Naive thymus-derived CD8-positive, alpha-beta T cell (primary cell): ENCODE measurements at places on chromosomes 11 and 22. TPM values are rescaled to one million over a fixed set of nuclear protein-coding genes. Genes with fewer than 3 reads are reported as not detected.
A peak's percentile ranks its signal among the peaks of the same experiment; 100 is the strongest.

The MS4A4A gene
- not detected for total RNA-seq

The PATE2 gene
- not detected for total RNA-seq

The LMO2 gene
- 0.47 TPM for total RNA-seq

The NCF4 gene
- total RNA-seq: 3.1 TPM

- peak overlapping the region; percentile 91 for H3K4me3 ChIP-seq
- H3K4me1 ChIP-seq: peaks cover 38% of the 10 kb centered on the region
- H3K36me3 ChIP-seq: peaks cover 1% of the 10 kb centered on the region
- H3K27me3 ChIP-seq: no peaks in the 10 kb centered on the region
- no peak for DNase-seq
- peak overlapping the region; percentile 90 for H3K27ac ChIP-seq
Observed at GRCh38 chr22:46674906-46675305, 54.7 kb downstream of the GRAMD4 start.

DNA sequence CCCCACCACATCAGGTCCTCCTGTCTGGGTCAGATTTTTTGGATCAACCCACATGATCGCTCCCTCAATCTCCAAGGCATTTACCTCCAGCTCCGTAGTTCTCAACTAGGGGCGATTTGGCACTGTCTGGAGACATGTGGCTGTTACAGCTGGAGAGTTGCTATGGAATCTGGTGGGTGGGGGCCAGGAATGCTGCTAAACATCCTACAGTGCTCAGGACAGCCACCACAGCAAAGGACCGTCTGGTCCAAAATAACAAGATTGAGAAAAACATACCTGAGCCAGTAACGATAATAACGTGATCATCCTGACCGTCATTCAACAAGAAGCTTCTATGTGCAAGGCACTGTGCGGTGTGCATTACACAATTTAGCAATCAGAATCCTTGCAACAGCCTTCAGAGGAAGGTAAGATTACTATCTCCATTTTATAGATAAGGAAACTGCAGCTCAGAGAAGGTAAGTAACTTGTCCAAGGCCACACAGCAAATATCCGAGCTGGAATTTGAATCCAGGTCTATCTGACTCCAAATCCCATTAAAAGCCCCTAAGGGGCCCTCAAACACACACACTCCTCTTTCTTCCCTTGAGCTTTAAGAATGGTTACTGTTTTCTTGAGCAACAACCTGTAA lies 14.3 kb upstream of the CRY2 start:
- H3K4me3 ChIP-seq: no peak overlapping the region
- H3K4me1 ChIP-seq: peaks cover 10% of the 10 kb centered on the region
- H3K27ac ChIP-seq: no peak overlapping the region
- H3K27me3 ChIP-seq: peaks cover 6% of the 10 kb centered on the region
- no peaks in the 10 kb centered on the region for H3K36me3 ChIP-seq

DNA sequence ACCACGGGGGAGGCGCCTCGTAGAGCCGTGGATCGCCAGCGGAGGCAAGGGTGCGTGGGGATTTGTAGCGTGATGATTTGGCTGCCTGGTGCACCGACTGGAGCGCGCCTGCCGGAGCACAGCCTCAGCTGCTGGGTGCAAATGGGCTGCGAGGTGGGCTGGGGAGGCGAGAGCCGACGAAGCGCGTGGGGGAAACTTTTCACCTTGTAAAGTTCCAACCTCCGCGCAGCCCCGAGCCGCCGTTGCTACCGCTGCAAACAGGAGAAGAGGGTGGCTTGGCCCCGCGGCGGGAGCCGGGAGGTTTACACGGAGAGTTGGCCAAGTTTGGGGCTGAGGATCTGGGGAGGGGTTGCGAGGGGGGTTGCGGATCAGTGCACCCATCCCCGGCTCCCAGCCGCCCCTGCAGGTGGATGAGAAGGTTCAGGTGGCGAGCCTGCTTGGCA lies 528 bp downstream of the FAT3 start:
- H3K4me3 ChIP-seq: no peak overlapping the region
- peaks cover 36% of the 10 kb centered on the region for H3K27me3 ChIP-seq
- DNase-seq: no peak
- H3K36me3 ChIP-seq: no peaks in the 10 kb centered on the region
- no peak overlapping the region for H3K27ac ChIP-seq

- DNase-seq: no peak
- no peaks in the 10 kb centered on the region for H3K4me1 ChIP-seq
- H3K4me3 ChIP-seq: no peak overlapping the region
- H3K27me3 ChIP-seq: peaks cover 26% of the 10 kb centered on the region
- no peak overlapping the region for H3K27ac ChIP-seq
- no peaks in the 10 kb centered on the region for H3K36me3 ChIP-seq
Observed at GRCh38 chr22:43745783-43746356, 66.2 kb downstream of the EFCAB6 start.

DNA sequence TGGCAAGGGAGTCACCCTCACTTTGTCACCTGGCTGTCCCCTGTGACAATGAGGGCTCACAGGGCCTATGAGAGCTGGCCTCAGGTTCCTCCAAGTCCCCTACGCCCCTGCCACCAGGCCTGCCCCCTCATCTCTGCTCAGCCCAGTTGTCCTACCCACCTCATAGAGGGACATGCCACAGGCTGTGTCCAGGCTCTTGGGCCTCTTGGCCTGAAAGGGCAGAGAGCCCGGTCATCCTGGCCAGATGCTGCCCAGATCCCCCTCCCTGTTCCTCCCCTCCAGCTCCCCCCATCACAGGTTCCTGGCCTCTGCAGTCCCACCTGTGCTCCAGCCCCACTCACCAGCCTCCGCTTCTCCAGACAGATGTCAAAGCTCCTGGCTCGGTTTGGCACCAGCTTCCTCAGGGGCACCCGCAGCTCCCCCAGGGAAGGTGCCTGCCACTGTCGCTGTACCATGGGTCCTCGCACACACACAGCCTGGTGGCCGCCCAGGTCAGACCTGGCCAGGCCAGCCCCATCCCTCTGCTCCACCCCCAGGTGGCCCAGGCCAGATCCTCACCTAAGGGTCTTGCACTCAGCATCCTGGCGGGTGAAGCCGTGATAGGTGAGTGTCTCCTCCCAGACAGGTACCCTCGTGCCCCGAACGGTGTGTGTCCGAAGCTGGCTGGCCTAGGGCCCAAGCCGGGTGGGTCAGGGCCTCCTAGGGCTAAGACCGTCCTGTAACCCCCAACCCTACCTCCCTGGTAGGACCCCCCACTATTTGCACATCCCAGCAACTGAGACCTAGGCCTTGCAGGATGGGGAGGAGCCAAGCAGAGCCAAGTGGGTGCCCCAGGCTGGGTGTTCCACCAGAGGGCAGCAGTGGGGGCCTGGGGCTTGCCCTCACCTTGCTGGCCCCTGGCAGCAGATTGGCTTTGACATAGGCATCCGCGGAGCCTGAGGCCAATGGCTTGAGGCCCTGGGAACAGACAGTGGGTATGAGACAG lies 8.3 kb downstream of the NDUFV1 start:
- H3K4me3 ChIP-seq: peak overlapping the region; percentile 88
- peak; percentile 55 for DNase-seq
- H3K27ac ChIP-seq: peak overlapping the region; percentile 98
- peaks cover 3% of the 10 kb centered on the region for H3K36me3 ChIP-seq
- peaks cover 12% of the 10 kb centered on the region for H3K4me1 ChIP-seq

DNA sequence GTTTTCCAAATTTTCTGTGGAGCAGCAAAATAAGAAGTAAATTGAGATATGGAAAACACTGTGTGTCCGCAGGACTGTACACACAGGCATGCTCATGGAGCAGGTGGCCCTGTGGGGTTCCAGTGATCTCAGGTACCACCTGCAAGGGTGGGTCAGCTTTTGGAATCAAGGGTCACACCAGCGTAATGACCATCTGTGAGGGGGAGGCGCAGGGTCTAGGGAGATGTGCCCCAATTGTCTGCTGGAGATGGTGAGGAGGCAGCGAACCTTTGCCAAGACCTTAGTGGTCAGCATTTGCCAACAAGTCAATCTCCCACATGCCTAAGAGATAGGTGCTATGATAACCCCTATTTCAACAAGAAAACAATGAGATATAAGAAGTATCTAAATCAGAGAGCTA lies 49.4 kb downstream of the SHANK2 start:
- H3K27me3 ChIP-seq: peaks cover 3% of the 10 kb centered on the region
- H3K36me3 ChIP-seq: no peaks in the 10 kb centered on the region
- H3K4me3 ChIP-seq: no peak overlapping the region
- no peaks in the 10 kb centered on the region for H3K4me1 ChIP-seq

DNA sequence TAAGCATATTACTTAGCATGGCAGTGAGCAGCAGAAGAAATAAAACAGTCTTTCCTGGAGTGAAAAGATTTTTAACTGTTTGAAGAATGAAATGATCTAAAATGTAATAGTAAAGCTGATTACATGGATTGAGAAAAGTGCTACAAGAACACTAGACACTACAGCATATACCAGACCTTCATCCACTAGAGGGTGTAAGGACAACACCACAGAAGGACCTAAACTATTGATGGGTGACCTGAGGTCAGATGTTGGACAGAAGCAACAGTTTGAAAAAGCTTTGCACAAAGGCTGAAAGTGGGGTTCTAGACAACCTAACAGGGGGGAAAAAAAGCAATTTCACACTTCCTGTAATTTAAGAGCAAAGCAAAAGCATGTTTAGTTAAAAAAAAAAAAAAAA lies 97.7 kb downstream of the RBFOX2 start:
- H3K4me3 ChIP-seq: no peak overlapping the region
- no peaks in the 10 kb centered on the region for H3K4me1 ChIP-seq
- H3K27me3 ChIP-seq: peaks cover 2% of the 10 kb centered on the region
- DNase-seq: no peak
- H3K36me3 ChIP-seq: no peaks in the 10 kb centered on the region

- H3K36me3 ChIP-seq: no peaks in the 10 kb centered on the region
- no peak for DNase-seq
- peaks cover 28% of the 10 kb centered on the region for H3K27me3 ChIP-seq
Observed at GRCh38 chr11:92967867-92968266, 1.6 kb upstream of the MTNR1B start.

- H3K4me3 ChIP-seq: no peak overlapping the region
- H3K27me3 ChIP-seq: peaks cover 21% of the 10 kb centered on the region
- DNase-seq: no peak
- no peaks in the 10 kb centered on the region for H3K4me1 ChIP-seq
Observed at GRCh38 chr22:48872271-48873190, 955.1 kb downstream of the BRD1 start.

DNA sequence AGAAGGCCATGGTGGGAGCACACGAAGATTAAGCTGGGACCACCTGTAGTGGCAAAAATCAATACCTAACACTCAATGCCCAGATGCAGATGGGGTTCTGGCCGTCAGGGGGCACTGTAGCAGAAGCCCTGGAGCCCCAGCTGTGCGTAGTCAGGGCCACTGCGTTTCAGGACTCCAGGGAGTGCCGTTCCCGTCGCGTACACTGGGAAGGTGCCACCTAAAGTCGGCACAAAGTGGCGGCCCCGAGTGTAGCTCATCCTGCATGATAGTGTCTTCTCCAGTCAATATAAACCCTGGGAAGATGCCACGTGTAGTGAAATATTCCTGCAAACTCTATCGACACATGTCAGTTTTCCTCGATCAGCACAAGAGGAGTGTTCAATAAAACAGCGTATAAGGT lies 123.8 kb upstream of the NTM start:
- DNase-seq: no peak
- no peak overlapping the region for H3K27ac ChIP-seq
- H3K27me3 ChIP-seq: peaks cover 12% of the 10 kb centered on the region

- H3K36me3 ChIP-seq: no peaks in the 10 kb centered on the region
- H3K27me3 ChIP-seq: peaks cover 7% of the 10 kb centered on the region
- H3K4me1 ChIP-seq: peaks cover 6% of the 10 kb centered on the region
- H3K4me3 ChIP-seq: no peak overlapping the region
Observed at GRCh38 chr22:23525510-23525909, 54.6 kb downstream of the IGLL1 start.

- H3K4me1 ChIP-seq: no peaks in the 10 kb centered on the region
- no peak overlapping the region for H3K27ac ChIP-seq
- H3K4me3 ChIP-seq: no peak overlapping the region
Observed at GRCh38 chr11:132883241-132883640, 649.1 kb downstream of the OPCML start.

- H3K4me1 ChIP-seq: peaks cover 10% of the 10 kb centered on the region
- H3K27me3 ChIP-seq: no peaks in the 10 kb centered on the region
- no peak for DNase-seq
- H3K27ac ChIP-seq: no peak overlapping the region
- no peak overlapping the region for H3K4me3 ChIP-seq
Observed at GRCh38 chr22:45997777-45998637, 21.0 kb upstream of the WNT7B start.

- no peaks in the 10 kb centered on the region for H3K4me1 ChIP-seq
- no peak for DNase-seq
- no peak overlapping the region for H3K27ac ChIP-seq
- no peaks in the 10 kb centered on the region for H3K36me3 ChIP-seq
- H3K4me3 ChIP-seq: no peak overlapping the region
Observed at GRCh38 chr11:109048098-109048497, 373.9 kb upstream of the C11orf87 start.

DNA sequence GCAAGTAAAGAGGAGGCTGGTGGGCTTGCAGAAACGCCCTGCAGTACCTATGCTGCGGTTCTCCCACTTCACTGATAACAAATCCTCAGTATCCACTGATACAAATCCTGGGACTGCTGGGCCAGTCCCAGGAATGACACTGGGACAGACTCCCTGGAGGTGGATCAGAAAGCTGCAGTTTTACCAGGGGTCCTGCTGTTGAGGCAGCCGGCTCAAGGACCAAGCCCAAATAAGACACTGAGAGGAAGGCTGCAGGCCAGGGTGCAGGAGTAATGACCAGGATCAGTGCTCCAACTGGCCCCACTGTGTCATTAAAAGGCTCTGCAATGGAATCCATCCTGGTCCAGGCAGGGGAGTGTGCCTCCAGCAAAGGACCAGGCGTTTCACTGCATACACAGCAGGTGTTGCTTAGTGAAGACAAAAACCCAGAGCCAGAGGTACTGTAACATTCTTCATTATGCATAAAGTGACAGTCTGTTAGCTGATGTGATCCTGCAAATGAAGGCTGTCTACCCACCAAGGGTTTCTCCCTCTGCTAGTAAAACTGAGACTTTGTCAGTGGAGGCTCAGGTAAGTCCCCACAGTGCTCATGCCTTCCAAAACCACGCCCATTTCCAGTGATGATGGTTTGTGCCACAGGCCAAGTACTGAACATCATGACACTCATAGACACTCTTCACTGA lies 1.4 kb upstream of the C22orf39 start:
- no peak for DNase-seq
- H3K4me1 ChIP-seq: peaks cover 33% of the 10 kb centered on the region
- H3K36me3 ChIP-seq: peaks cover 38% of the 10 kb centered on the region
- H3K27me3 ChIP-seq: no peaks in the 10 kb centered on the region
- H3K4me3 ChIP-seq: peak overlapping the region; percentile 94

DNA sequence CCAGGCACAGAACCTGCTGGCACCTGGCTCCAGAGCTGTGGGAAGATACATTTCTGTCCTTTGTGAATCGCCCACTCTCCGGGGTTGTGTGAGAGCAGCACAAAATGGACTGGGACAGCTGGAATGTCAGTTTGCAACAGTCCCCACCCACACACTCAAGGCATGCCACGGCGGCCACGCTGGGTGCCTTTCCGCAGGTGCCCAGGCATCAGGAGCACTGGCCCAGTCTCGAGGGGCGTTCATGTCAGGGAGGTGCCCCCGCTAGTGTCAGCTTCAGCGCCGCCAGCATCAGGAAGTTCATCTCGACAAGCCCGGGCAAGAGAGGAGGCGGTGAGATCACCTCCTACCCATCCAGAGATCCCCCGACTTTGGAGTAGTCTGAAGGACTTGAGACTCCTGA lies 2.1 kb downstream of the TP53AIP1 start:
- H3K27ac ChIP-seq: no peak overlapping the region
- H3K27me3 ChIP-seq: peaks cover 15% of the 10 kb centered on the region
- H3K36me3 ChIP-seq: no peaks in the 10 kb centered on the region

GRCh38 chr22:31556627-31557203 lies 60.4 kb downstream of the SFI1 start:
- no peak overlapping the region for H3K4me3 ChIP-seq
- no peak for DNase-seq
- H3K27ac ChIP-seq: no peak overlapping the region
- peaks cover 12% of the 10 kb centered on the region for H3K4me1 ChIP-seq
